Activated T-helper 1 cell treated with anti-CD3 and anti-CD28 coated beads, Interleukin-2, amount 50 U/mL, for 16 hours (primary cell): ENCODE measurements at places on chromosomes 13 and 19.

DNA sequence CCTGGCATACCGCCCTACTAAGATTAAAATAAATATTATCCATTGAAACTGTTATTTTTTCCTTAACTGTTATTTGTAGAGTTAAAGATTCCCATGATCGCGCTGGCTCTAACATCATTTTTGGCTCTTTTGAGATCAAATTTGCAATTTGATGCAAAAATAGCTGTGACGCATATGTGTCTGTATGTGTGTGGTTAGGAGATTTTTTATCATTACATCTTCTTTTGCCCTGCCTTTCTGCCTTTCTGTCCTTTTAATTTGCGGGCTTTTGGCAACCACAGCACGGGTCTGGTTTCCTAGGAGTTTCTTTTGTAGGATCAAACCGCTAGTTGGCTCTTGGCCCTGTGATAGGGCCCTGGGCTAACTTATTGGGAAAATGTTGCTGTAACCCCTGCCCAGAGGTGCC is 37.3 kb upstream of the ALOX5AP start:
- DNase-seq: no peak

GRCh38 chr13:38826182-38826813 is 139.4 kb downstream of the FREM2 start:
- DNase-seq: no peak

DNA sequence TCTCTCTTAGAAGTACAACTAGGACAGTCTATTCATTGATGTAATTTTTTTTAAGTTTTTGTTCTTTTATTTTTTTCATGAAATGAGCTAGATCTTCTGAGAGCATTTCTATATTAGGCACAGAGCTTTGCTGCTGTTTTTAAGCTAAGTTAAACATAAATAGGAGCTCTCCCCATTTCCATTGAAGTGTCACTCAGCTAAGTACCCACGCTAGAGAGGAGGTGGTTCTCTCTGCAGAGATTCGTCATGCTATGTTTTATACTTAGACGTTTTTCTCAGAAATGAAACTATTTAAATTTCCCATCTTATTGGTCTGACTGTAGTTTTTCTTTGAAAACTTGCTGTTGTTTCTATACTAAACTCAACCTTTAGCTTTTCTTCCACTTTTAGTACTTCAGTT is 271.5 kb downstream of the PCDH9 start:
- DNase-seq: no peak

DNA sequence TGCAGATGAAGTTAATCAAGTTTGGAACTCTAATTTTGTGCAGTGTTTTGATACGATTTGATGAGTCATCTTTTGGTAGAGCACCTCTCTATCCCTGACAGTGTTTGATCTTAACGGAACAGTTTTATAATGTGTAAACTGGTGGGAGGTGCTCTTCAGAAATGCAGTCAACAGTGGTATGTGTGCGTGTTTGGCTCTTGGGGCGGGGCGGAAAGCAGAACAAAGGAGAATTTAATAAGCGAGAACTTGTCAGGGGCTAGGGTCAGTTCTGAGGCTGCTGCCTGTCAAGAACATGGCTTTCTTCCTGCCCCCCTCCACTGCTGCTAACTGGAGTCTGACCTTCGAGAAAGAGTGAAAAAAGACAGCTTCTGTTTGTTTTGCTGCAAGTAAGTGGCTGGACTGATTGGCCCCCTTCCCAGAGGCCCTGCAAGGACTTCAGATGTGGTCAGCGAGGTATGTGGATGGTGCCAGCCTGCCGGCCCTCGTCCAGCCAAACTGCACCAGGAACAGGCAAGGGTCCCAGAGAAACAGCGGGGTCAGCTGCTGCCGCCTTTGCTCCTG is 40.8 kb downstream of the BBC3 start:
- DNase-seq: peak; percentile 37

- no peak for DNase-seq
Measured at GRCh38 chr19:42021185-42021584, 27.2 kb upstream of the ATP1A3 start.

GRCh38 chr13:102302534-102302933 is 99.3 kb downstream of the FGF14 start:
- no peak for DNase-seq

DNA sequence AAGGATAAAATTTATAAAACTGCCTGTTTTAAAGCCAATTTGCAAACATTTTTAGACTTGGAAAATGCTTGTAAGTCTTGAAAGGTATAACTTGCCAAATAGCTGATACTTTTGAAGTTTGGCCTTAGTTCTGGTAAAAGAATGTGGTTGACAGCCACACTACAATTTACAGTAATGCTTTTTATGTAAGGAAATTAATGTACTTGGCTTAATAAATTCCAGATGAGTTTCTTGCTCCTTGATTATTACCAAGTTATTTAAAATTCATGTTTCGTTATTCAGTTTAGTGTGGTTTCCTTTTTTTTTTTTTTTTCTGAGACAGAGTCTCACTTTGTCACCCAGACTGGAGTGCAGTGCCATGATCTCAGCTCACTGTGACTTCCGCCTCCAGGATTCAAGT is 14.9 kb downstream of the LMO7 start:
- no peak for DNase-seq

DNA sequence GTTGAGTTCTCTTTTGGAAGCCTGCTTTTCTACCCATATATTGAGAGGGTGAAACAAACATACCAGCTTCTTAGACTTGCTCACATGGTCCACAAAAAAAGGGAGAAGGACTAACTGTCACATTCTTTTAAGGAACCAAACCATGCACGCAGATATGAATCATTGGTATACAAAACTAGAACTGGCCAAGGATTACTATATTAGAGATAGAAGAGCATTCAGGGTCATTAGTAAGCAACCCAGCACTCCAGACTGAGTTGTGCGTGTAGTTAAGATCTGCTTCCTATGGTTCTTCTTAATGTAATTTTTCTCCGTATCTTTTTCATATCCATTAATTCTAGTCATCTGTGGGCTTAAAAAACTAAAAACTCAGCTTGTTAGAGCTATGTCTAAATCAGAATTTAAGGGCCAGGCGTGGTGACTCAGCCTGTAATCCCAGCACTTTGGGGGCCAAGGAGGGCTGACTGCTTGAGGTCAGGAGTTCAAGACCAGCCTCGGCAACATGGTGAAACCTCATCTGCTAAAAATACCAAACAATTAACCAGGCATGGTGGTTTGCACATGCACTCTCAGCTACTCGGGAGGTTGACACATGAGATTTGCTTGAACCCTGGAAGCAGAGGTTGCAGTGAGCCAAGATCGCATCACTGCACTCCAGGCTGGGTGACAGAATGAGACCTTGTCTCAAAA is 19.6 kb downstream of the ALG5 start:
- DNase-seq: no peak

- no peak for DNase-seq
Measured at GRCh38 chr13:106445996-106446395, 89.5 kb downstream of the EFNB2 start.
